Endothelial cell of coronary artery (primary cell): ENCODE measurements at places on chromosomes 1 and 21. TPM values are rescaled to one million over a fixed set of nuclear protein-coding genes. Genes with fewer than 3 reads are reported as not detected.

The NUP210L gene
- 0.09 TPM in 2 replicates for total RNA-seq

The RGS16 gene
- total RNA-seq, result under 0.01 TPM in 2 replicates

The DEPDC1 gene
- 5.6 and 18.9 TPM in 2 replicates for total RNA-seq

The MRPL20 gene
- 103 and 128 TPM in 2 replicates for total RNA-seq

The MRPS15 gene
- total RNA-seq, result 54.6 and 75.1 TPM in 2 replicates

The SLFNL1 gene
- total RNA-seq, result 0.18 and 0.28 TPM in 2 replicates

The TRIM58 gene
- under 0.01 and 0.09 TPM in 2 replicates for total RNA-seq

The SPOCD1 gene
- 33.4 and 49.5 TPM in 2 replicates for total RNA-seq

The HES3 gene
- total RNA-seq, result not detected in 2 replicates

The PTAFR gene
- total RNA-seq, result 0.09 and 0.18 TPM in 2 replicates

The CFHR2 gene
- total RNA-seq, result not detected in 2 replicates

The MCOLN2 gene
- total RNA-seq, result 0.09 TPM in 1 of 2 replicates, not detected in the other

The WNT4 gene
- total RNA-seq, result 0.09 TPM in 2 replicates

The OR2L8 gene
- not detected in 2 replicates for total RNA-seq

The S100A12 gene
- total RNA-seq, result not detected in 2 replicates

The KMO gene
- under 0.01 TPM in 1 of 2 replicates, not detected in the other for total RNA-seq
